ENCODE measurements at places on chromosomes 2 and 18.

DNA sequence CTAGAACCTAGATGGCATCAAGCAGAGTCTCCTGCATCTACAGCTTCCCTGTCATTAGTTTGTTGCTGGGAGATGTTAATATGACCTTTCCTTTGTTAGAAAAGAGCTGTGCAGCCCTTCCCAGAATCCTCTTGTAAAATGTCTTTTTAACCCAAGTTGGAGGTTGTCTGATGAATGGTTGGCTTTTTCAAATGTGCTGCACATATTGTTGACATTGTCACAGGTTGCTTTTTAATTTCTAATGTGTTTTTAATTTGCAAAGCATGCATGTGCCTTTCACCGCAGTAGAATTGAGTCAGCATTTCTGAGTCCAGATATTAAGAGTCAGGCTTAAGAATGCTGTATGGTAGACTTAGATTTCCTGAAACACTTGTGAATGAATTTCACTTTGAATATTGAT lies 120.8 kb downstream of the GREB1L start:
- DNase-seq = peak; percentile 57

GRCh38 chr2:71469403-71470398 lies 16.3 kb downstream of the DYSF start:
- DNase-seq = no peak

DNA sequence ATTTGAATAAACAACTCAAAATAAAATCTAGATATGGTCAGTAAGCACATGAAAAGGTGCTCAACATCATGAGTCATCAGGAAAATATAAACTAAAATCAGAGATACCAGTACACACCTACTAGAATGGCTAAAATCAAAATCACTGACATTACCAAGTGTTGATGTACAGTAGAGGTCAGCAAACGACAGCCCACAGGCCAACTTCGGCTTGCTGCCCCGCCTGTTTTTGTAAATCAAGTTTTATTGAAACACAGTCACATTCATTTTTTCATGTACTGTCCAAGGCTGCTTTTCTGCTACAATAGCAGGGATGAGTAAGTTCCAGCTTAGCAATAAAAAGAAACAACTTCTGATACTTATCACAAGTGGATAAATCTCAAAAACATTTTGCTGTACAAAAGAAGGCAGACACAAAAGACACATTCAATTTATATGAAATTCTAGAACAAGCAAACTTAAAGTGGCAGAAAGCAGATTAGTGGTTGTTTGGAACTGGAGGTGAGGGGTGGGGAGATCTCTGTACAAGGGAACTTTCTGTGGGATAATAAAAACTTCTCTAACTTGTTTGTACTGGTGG lies 32.1 kb downstream of the TRAK2 start:
- DNase-seq = no peak

DNA sequence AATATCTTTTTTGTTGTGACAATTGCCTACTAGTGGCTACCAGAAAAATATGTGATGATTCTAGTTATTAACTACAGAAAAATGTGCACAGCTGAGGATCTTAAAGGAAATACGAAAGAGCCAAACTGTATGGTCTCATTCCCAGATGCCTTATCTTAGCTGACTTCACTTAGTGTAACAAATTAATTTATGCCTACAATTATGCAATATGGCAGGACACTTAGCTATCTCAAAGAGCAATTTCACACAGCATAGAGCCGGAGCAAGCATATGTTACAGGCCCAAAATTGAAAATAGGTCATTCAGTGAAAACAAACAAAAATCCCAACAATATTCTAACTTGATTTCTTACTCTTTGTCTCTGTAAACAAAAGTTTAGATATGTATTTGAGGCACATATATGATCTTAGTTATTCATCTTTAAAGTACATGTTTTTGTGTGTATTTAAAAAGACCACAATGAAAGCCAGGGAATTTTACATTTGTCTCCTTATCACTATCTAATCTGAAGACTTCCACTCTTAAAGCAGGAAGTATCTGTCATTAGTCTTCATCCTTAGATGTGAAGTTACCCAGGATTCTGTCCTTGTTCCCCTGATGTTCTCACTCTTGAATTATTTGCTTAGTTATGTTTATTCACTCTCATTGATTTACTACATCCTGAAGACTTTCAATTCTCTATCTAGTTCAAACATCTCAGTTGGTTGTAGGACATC lies 1579.0 kb upstream of the NXPH2 start:
- no peak for DNase-seq

GRCh38 chr2:151422917-151423439 lies 13.3 kb downstream of the RIF1 start:
- DNase-seq = no peak

DNA sequence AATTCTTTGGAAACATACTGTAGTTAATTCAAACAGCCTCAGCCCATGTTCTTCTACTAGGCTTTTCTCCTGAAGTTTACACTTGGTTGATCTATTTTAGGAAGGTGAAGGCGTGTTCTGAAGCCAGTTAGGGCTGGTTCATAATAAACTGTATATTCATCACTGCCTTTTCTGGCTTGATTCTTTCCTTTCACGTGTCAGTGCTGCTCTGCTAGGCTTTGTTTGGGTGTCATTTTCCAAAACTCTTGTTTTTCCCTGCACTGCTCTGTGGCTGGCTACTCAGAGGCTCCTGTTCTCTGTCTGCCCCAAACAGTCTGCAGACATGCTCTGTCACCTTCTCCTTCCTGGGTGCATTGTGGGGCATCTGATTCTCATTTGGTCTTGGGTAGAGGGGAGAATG lies 136.1 kb downstream of the PARD3B start:
- no peak for DNase-seq

GRCh38 chr2:231800493-231801091 lies 14.3 kb downstream of the COPS7B start:
- DNase-seq = no peak

DNA sequence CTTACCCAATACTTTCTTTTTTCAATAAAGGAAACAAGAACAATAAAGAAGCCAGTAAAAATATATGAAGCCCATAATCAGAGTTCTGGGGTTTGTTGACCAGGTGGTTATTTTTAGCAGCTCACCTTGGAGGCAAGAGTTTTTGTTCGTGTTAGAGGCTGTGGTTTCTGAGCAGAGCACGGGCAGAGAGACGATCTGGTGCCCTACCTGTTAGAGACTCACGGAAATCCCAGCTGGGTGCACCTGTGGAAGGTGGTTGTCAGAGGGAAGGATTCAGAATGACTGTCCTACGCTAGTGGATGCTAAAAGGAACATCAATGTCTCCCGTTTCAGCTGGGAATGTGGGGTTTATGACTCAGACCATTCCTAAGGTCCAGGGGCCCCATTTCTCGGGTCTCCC lies 87.6 kb downstream of the NRP2 start:
- no peak for DNase-seq

DNA sequence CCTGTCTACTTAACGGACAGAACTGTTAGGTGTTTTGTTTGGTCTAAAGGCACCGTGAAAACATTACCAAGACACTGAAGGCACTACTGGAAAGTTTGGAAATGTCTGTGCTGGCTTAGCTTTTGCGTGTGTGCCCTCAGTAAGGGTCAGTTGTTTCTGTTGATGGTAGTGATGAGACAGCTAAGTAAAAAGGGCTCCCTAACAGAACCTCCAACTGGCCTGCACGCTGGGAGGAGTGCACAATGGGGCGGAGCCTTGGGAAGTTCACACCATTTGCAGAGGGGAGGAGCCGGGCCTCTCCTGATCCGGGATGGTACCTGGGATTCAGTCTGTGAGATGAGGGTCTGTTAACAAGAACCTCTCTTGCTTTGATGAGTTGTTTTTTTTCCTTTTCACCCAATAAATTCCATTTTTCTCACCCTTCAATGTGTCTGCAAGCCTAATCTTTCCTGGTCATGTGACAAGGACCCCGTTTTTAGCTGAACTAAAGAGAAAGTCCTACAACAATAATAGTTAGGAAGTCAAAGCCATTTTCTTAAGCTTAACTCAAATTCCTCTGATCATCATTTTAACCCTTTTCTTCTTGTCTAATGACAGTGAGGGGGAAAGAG lies 368.7 kb downstream of the PARD3B start:
- no peak for DNase-seq

GRCh38 chr2:76472946-76473345 lies 762.2 kb upstream of the GCFC2 start:
- no peak for DNase-seq

DNA sequence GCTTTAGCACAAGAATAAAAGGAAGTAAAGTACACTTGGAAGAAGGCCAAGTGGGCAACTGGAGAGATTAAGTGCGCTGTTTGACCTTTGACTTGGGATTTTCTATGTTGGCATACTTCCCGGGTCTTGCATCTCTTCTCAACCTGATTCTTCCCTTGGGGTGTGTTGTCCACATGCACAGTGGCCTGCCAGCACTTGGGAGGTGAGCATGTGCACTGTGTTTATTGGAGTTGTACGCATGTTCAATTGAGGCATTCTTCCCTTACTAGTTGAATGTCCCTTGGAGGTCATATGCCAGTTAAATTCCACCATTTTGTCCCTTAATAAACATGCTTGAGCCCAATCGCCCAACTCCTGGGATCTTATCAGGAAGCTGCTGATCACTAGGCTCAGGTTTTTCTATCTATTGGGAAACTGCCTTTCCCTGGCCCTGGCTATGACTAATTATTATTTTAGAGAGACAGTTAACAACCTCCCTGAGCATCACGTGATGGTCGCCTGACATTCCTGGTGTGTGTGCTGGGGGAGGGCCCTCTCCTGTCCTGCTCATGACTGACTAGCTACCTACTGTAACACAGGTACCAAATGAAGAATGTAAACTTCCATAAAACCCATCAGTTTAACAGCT lies 62.5 kb upstream of the RAPGEF4 start:
- no peak for DNase-seq

- DNase-seq = no peak
Measured at GRCh38 chr2:157404363-157404762, 39.5 kb downstream of the CYTIP start.

Data from NCI-H1930 (cell line).